RKO (cell line): ENCODE measurements at places on chromosomes 7 and 10.
A peak's percentile ranks its signal among the peaks of the same experiment; 100 is the strongest.

DNA sequence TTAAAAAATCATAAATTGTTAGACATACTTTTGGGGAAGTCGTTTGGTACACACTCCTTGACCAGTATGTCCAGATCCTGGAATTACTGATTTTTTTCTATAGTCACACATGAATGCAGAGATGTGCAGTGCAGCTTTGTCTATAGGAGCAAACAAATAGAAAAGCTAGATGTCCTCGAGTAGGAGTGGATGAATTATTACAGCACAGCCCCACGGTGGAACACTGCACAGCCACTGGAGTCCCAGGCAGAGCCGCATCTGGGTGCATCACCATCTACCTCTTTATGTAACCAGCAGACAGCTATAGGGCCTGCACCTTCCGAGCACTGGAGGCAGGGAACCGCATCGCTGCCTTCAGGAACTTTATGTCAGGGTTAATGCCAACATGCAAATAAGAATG lies 17.0 kb upstream of the RET start:
- DNase-seq: no peak

GRCh38 chr10:132492323-132493025 lies 45.1 kb upstream of the INPP5A start:
- no peak for DNase-seq

DNA sequence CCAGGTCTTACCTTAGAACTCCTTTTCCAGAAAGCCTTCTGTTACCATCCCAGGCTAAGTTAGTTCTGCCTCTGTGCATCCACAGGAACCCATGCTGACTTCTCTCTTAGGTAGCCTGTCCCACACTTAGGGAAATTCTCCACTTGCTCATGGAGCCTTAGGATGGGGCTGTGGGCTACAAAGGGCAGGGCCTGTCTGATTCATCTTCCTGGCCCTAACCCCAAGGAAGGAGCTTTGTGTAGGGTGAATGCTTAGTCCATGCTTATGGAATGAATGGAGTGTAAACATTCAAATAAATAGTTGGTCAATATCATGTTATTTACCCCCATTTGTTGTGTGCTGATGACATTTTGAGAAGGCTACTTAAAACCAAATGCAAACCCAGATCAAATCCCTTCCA lies 54.7 kb downstream of the EMX2 start:
- DNase-seq: no peak

GRCh38 chr7:44145969-44146911 lies 5.1 kb upstream of the MYL7 start:
- no peak for DNase-seq

- no peak for DNase-seq
These were observed 77.9 kb downstream of the CCNY start for GRCh38 chr10:35413985-35414861.

DNA sequence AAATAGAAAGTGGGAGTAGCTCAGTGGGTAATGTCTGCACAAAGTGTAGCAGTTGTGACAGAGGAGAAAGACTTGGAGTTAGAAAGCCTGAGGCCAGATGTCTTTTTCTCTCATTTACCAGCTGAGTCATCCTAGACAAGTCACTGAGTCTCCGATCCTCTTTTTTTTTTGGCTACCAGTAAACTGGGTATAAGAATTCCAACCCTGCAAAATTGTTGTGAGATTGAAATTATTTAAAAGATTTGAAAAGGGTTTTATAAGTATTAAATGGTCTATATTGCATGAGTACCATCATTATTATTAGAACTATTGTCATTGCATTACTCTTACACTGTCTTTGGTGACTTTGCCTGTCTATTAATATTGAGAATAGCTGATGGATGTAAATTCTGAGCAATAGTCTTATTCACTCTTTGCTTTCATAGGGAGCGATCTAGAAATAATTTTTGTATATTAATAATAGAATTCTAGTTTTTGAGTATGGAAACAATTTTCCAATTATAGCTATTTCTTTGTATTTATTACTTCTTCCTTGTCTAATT lies 74.0 kb downstream of the ARID5B start:
- DNase-seq: peak; percentile 23

DNA sequence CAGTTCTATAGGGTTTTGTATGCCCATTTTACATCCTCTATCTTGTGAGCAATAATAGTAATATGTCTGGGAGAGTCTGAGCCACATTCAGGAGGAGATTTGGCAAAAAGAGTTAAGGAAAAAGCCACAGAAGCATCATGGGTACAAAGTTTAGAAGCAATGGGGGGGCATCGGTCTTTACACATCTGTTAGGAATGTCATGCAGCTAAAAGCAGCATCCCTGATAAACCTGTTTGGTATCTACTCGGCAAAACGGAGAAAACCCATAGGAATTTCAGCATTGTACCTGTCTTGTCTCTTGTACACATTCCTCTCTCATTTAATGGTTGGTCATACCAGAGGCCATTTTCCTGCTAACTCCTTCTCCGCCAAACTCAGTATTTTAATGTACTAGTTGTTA lies 12.5 kb upstream of the HERPUD2 start:
- peak; percentile 26 for DNase-seq
